ENCODE measurements at places on chromosomes 2 and 18.

- DNase-seq: no peak
These were observed 174.8 kb upstream of the ARL4C start for GRCh38 chr2:234671716-234672115.

- DNase-seq: no peak
These were observed 56.5 kb downstream of the TMEM18 start for GRCh38 chr2:620471-621302.

DNA sequence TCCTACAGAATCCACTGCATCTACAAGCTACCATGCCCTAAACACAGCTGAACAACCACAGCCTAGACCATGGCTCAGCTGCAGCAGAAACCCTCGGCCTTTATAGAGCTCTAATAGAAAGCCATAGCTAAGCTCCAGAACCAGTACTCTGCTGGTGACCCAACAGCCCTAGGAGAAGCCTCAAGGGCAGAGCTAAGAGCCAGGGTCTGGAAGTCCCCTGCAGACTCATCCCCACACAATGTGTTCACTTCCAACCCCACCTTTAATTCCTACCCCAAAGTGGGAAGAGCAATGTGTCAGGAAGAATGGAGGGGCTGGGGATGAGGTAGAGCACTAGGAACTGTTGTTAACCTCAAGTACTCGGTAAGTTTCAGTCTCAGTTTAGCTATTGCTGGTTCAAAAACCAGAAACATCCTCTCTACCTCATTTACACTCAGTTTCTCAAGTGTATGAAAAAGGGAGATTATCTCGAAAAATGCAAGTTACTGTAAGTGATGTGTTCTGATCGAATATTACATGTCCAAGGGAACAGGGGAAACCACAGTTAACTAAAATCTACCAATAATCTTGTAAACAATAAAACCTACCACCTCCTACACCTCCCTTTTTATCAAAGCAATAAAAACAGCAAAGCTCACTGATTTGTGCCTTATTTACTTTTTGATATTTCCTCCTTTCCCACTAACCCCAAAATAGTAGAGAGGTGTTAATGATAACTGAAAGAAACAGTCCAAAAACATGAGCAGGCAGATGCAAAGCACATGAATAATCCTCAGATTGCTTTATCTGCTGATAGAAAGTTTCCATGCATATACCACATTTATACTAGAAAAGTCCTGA is 36.2 kb downstream of the THADA start:
- DNase-seq: no peak

- no peak for DNase-seq
These were observed 274.5 kb upstream of the PXDN start for GRCh38 chr2:2018713-2019410.

DNA sequence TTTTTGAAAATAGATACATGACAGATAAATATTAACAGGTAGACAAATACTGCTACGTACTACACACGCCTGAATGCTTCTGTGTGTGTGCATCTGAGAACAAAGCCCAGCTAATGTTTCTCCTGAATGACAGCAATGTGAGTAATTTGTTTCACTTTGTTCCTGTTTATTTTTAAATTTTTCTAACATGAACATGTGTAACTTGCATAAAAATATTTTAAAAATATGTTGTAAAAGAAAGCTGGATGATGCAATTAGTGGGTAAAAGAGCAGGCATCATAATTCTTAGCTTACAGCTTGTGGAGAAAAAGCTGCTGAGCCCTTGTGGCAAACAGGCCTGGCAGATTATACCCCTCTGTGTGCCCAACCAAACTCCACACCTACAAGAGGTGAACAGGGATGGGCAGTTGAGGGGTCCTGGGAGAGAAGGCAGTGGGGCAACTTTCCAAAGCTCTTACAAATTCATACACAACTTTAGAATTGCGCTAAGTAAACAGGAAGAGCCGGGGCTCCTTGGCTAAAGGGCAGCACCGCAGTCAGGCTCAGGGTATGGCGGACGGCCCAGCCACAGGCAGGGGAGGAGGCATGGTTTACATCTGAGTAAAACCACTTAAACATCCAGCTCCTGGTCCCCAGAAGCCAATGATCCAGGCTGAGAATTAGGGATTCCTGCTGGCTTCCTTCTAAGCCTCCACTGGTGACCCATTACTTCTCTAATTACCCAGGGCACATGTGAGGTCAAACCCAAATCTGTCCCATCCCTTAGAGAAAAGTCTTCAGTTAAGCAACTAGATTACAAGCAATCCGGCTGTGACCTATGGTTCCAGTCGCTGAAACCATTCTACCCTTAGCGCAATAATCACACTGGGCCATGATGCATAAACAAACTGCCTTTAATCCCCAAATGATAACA is 14.0 kb downstream of the PXDN start:
- DNase-seq: peak; percentile 82

DNA sequence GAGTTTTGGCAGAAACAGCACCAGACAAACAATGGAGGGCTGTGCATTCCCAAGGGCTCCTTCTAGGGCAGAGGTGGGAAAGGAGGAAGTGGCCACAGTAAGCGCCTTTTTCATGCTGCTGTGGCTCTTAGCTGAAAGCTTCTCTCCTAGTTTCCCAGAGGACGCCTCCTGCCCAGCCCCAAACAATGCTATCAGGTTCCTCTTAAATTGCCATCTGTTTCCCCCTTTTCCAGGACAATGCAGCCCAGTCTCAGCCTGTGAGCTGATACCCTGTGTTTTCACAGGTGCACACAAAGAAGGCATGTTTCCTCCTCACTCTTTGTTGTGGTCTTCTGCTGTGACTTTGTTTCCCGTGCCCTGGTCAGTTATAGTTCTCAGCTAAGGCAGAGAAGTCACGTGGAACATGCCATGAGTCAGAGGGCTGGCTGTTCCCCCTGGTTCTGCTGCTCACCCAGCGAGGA is 5.4 kb upstream of the FAM124B start:
- no peak for DNase-seq

Data from HFFc6 (cell line).